ENCODE measurements at places on chromosomes 5 and 9.

DNA sequence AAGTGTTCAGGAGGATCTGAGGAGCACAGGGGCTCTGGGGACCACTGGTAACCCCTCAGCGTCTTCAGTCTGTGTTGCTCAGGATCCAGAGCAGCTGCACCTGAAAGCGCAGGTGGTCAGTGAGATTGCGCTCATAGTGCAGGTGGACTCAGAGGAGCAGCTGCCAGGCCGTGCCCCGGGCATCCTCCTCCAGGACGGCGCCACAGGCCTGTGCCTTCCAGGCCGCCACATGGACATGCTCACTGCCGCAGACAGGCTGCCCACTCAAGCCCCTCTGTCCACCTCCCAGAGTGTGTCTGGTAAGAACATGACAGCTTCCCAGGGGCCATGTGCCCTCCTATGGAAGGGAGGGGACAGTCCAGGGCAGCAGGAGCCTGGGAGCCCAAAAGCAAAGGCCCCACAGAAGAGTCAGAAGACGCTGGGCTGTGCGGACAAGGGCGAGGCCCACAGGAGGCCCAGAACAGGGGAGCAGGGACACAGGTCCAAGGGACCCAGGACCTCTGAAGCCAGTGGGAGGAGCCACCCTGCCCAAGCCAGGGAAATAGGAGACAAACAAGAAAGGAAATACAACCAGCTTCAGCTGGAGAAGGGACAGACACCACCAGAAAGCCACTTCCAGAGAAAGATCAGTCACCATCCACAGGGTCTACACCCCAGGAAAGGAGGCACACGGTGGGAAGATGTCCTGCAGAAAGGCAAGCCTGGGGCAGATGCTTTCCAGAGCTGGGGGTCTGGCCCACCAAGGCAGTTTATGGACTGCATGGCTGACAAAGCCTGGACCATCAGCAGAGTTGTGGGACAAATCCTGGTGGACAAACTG lies 5.2 kb downstream of the SPATA31E1 start:
- no peak overlapping the region for H3K27ac ChIP-seq
- H3K4me3 ChIP-seq = no peak overlapping the region
- no peaks in the 10 kb centered on the region for H3K27me3 ChIP-seq

- H3K36me3 ChIP-seq = no peaks in the 10 kb centered on the region
- DNase-seq = no peak
- no peak overlapping the region for H3K4me3 ChIP-seq
Measured at GRCh38 chr9:102435427-102435826, 559.7 kb upstream of the CYLC2 start.

GRCh38 chr9:105064248-105065097 lies 136.5 kb upstream of the ABCA1 start:
- peak overlapping the region; percentile 97 for H3K27ac ChIP-seq
- peaks cover 43% of the 10 kb centered on the region for H3K4me1 ChIP-seq
- DNase-seq = peak; percentile 94
- no peaks in the 10 kb centered on the region for H3K36me3 ChIP-seq
- H3K4me3 ChIP-seq = peak overlapping the region; percentile 36
- no peaks in the 10 kb centered on the region for H3K27me3 ChIP-seq

DNA sequence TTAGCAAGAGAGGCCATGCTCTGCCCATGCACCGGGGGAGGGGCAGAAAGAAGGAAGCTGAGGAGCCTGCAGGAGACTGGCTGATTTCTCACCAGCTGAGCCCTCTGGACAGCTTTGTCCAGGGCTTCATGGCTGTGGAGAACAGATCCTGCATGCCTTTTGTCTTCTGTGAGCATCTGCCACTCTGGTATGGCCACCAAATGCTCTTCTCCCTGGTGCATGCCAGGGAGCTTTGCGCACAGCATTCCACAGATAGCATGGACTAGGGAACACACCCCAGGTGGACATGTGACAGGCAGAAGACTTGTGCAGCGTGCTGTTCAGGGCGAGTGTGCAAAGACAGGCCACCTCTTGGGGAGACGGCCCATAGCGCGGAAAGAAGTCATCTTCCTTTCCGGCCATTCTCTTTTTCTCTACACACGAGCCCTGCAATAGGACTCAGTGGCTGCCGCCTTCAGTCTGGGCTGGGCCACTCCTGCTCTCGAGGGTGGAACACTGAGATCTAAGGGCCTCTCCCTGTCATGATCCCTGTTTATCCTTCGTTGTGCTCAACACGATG lies 56.7 kb downstream of the GADD45G start:
- H3K27ac ChIP-seq = no peak overlapping the region
- peaks cover 100% of the 10 kb centered on the region for H3K27me3 ChIP-seq
- DNase-seq = no peak

DNA sequence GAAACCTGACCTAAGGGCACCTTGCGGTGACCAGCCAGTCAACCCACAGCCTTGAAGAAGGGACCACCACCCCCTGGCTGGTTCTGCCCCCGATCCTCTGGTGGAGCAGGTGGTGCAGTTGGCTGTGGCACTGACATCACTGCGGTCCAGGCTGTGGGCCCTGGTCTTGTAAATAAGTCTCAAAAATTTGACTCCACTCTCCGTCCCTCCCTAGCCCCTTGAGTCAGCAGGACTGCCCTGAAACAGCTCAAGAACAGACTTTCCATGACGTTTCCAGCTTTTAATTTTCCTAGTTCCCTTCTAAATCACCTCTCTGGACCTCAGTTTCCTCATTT lies 134.8 kb upstream of the BOD1 start:
- DNase-seq = no peak
- H3K27me3 ChIP-seq = no peaks in the 10 kb centered on the region
- peaks cover 9% of the 10 kb centered on the region for H3K4me1 ChIP-seq
- no peaks in the 10 kb centered on the region for H3K36me3 ChIP-seq

- H3K27ac ChIP-seq = no peak overlapping the region
- peak; percentile 47 for DNase-seq
- H3K4me1 ChIP-seq = no peaks in the 10 kb centered on the region
- H3K36me3 ChIP-seq = no peaks in the 10 kb centered on the region
- H3K27me3 ChIP-seq = no peaks in the 10 kb centered on the region
Measured at GRCh38 chr9:385818-386398, 171.2 kb downstream of the DOCK8 start.
